ENCODE measurements at places on chromosomes 6 and 20. TPM values are rescaled to one million over a fixed set of nuclear protein-coding genes. Genes with fewer than 3 reads are reported as not detected.

PRICKLE4 gene
- 0.28 TPM for total RNA-seq

SNTA1 gene
- 13.2 TPM for total RNA-seq

MICB gene
- total RNA-seq: not detected

MCHR2 gene
- not detected for total RNA-seq

COL10A1 gene
- total RNA-seq: 0.06 TPM

KHDRBS2 gene
- total RNA-seq: not detected

- DNase-seq: no peak
- no peaks in the 10 kb centered on the region for H3K4me1 ChIP-seq
- H3K36me3 ChIP-seq: no peaks in the 10 kb centered on the region
- H3K4me3 ChIP-seq: no peak overlapping the region
Observed at GRCh38 chr6:78528926-78529325, 338.4 kb upstream of the IRAK1BP1 start.

DNA sequence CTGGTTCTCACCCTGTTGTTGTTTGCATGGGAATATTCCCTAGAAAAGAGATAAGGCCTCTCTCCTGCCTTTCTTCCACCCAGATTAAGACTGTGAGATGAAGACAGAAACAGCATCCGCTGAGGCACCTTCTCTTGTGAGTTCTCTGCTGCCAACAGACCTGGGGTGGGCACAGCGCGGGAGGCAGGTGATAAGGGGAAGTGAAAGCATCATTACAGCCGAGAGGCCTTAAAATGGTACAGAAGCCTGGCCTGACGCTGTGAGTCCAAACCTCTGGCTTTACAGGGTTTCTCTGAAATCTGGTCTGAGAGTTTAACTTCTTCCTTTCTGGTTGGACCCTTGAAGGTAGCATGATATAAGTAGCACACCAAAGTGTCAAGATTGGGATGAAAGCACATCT lies 21.0 kb upstream of the IYD start:
- no peak overlapping the region for H3K4me3 ChIP-seq
- 0 out of 2 replicates have a peak, but pooled peaks cover 3% of the 10 kb centered on the region for H3K27me3 ChIP-seq
- no peak overlapping the region for H3K27ac ChIP-seq
- no peaks in the 10 kb centered on the region for H3K4me1 ChIP-seq

GRCh38 chr6:166624275-166624674 lies 2.8 kb downstream of the RPS6KA2 start:
- no peak for DNase-seq
- H3K27me3 ChIP-seq: no peaks in the 10 kb centered on the region
- no peak overlapping the region for H3K27ac ChIP-seq
- H3K4me3 ChIP-seq: no peak overlapping the region

DNA sequence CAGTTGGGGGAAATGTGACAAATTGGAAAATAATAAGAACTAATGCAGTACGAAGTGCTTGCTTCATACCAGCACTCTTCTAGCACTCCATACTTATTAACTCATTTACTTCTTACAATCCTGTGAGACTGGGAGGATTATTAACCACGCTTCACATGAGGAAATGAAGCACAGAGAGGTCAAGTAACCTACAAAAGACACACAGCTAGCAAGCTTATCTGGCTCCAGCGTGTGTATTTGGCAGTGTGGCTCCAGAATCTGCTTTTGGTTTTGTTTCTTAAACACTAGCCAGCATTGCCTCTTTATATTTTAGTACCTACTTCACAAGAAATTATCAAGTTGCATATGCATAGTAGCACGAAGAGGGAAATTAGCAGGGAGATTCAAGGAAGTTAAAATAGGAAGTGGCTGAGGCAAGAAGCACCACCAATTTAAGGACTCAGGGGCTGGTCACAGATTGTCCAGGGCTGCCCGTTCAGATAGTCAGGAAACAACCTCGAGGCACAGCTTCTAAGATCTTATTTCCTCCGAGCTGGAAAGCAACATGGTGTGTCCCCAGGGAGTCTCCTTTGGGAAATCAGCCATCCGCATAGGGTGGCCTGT lies 302.7 kb upstream of the PRDM1 start:
- no peak for DNase-seq
- H3K4me3 ChIP-seq: no peak overlapping the region
- H3K4me1 ChIP-seq: no peaks in the 10 kb centered on the region

DNA sequence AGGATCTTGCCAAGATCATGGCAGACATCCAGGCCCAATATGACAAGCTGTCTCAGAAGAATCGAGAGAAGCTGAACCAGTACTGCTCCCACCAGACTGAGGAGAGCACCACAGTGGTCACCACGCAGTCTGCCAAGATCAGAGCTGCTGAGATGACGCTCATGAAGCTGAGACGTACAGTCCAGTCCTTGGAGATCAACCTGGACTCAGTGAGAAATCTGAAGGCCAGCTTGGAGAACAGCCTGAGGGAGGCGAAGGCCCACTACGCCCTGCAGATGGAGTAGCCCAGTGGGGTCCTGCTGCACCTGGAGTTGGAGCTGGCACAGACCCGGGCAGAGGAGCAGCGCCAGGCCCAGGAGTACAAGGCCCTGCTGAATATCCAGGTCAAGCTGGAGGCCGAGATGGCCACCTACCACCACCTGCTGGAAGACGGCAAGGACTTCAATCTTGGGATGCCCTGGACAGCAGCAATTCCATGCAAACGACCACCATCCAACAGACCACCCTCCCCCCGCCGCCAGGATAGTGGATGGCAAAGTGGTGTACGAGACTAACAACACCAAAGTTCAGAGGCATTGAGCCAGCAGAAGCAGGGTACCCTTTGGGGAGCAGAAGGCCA lies 44.7 kb upstream of the GRM4 start:
- no peak overlapping the region for H3K4me3 ChIP-seq
- H3K36me3 ChIP-seq: no peaks in the 10 kb centered on the region
- no peaks in the 10 kb centered on the region for H3K27me3 ChIP-seq
- no peaks in the 10 kb centered on the region for H3K4me1 ChIP-seq
- DNase-seq: no peak
- no peak overlapping the region for H3K27ac ChIP-seq

- H3K27me3 ChIP-seq: no peaks in the 10 kb centered on the region
- DNase-seq: no peak
- no peak overlapping the region for H3K4me3 ChIP-seq
Observed at GRCh38 chr6:62367601-62368000, 81.6 kb upstream of the KHDRBS2 start.

GRCh38 chr6:41288030-41288753 lies 1.7 kb upstream of the TREM1 start:
- H3K4me1 ChIP-seq: no peaks in the 10 kb centered on the region
- DNase-seq: no peak
- no peak overlapping the region for H3K4me3 ChIP-seq
- H3K27ac ChIP-seq: no peak overlapping the region
- H3K27me3 ChIP-seq: peaks cover 7% of the 10 kb centered on the region
- H3K36me3 ChIP-seq: no peaks in the 10 kb centered on the region

DNA sequence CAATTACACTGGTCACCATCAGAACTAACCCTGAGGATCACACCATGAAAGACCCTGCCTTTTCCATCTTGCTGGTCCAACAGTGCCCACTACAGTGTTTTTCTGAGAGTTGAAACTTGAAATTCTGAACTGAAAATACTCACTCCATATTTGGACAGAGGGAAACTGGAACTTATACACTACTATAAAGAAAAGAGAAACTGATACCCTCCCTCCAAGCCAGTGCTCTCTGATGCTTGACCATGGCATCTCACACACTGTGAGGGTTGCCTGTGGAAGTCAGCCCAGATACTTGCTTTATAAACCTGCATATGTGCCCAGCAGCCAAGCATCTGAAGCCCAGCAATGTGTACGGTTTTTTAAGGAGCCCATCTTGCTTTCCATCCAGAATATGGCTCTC lies 108.7 kb downstream of the FOXA2 start:
- no peaks in the 10 kb centered on the region for H3K36me3 ChIP-seq
- no peak for DNase-seq
- H3K4me1 ChIP-seq: no peaks in the 10 kb centered on the region
- no peak overlapping the region for H3K27ac ChIP-seq
- H3K4me3 ChIP-seq: no peak overlapping the region

- no peaks in the 10 kb centered on the region for H3K27me3 ChIP-seq
- no peak for DNase-seq
- no peaks in the 10 kb centered on the region for H3K36me3 ChIP-seq
- no peak overlapping the region for H3K4me3 ChIP-seq
Observed at GRCh38 chr20:55375920-55376319, 629.4 kb downstream of the CBLN4 start.

DNA sequence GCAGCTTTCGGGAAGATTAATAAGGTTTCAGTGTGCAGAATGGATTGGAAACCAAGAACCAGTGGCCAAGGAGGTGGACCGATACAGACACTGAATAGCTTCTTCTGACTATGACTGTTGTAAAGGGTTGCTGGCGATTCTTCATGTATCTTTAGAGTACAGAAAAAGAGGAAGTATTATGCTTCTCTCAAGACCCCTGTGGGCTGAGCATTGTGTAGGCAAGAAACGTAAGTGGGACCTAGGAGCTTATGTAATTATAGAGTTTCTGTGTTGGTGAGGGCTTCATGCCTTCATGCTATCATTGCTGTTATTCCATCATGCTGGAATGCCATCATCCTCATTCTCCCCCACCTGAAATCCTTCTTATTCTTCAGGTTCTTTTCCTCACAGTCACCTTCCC lies 105.4 kb upstream of the AKIRIN2 start:
- no peaks in the 10 kb centered on the region for H3K27me3 ChIP-seq
- H3K27ac ChIP-seq: no peak overlapping the region
- DNase-seq: no peak
- H3K36me3 ChIP-seq: no peaks in the 10 kb centered on the region
- peaks cover 19% of the 10 kb centered on the region for H3K4me1 ChIP-seq

DNA sequence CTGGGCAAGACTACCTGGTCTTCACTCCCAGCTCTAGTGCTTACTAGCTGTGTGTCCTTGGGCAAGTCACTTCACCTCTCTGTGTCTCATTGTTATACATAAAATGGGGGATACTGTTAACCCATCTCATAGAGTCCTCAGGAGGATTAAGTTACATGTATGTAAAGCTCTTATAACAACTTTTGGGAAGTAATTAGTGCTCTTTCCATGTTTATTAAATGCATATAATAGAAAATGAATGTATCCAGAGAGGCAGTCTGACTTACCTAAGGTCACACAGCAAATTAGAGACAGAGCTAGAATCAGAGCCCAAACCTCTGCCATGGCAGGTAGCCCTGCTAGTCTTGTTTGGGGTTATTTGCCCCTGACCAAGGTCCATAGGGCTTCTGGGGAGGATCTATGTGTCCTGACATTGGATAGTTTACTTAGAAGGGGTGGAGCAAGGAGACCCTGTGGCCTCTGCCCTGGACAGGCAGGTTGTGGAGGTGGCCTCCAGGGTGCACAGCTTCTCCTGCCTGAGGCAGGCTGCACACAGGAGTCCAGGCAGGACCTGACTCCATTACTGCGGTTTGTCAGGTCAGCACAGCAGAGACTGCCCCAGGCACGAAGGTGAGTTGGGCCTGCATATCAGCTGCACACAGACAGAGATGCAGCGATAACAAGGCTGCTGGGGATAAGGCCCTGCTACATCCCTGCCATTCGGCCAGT lies 8.4 kb upstream of the MAPK13 start:
- no peaks in the 10 kb centered on the region for H3K27me3 ChIP-seq
- no peaks in the 10 kb centered on the region for H3K4me1 ChIP-seq
- no peak overlapping the region for H3K4me3 ChIP-seq
- no peak overlapping the region for H3K27ac ChIP-seq
- no peaks in the 10 kb centered on the region for H3K36me3 ChIP-seq
- DNase-seq: no peak

GRCh38 chr6:137490006-137490905 lies 3.9 kb downstream of the OLIG3 start:
- no peaks in the 10 kb centered on the region for H3K27me3 ChIP-seq
- no peak for DNase-seq
- no peaks in the 10 kb centered on the region for H3K4me1 ChIP-seq
- no peak overlapping the region for H3K4me3 ChIP-seq
- no peak overlapping the region for H3K27ac ChIP-seq

DNA sequence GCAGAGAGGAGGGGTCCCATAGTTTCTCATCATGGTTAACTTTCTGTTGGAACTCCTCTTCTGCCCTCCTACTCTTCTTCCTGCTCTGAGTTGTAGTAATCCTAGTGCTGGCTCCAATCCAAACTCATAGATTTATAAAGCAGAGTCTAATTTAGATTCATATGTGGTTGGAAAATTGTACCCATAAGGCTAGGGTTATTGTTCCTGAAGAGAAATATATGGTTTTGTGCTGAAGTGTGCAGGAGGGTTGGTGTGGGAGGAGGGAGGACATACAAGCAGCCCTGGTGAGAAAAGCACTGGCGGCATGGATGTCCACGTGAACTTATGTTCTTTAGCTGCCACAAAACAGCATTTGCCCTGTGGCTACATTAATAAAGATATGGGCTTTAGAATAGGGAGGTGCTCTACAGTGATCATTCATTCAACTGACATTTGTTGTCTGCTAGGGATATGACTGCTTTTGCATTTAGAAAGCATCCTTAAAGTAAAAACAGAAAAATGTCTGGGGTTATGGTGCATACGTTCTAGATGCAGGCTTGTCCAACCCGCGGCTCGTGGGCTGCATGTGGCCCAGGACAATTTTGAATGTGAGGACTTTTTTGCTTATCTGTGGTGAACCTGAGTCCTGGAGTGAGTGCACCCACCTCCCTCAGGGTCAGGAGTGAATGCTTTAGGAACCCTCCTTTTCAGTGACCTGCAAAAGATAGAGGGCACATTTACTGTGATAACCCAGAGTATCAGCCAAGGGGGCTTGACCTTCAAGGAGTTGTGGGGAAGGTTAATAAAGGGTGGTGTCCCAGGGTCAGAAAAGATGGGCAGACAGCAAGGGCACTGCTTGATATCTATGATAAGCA lies 4.1 kb downstream of the HLA-A start:
- H3K27ac ChIP-seq: no peak overlapping the region
- no peaks in the 10 kb centered on the region for H3K4me1 ChIP-seq
- H3K4me3 ChIP-seq: no peak overlapping the region
- no peaks in the 10 kb centered on the region for H3K36me3 ChIP-seq
